ENCODE measurements at places on chromosomes 5 and 9.

DNA sequence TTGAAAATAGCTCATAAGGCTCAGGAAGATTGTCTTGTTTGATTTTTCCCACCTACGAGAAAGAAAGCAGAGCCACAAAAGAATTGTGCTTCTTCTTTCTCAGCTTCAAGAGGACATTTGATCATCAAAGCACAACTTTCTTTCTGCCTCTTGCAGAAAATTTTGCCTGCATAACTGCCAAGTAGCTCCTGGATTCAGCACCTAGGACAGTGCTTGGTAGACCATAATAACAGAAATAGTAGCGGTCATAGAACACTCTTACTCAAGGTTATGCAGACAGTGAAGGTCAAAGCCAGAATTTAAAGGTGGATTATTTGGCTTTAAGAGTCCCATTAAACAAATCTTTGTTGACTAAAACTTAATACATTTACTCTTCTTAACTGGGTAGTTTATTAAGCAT lies 594.7 kb upstream of the CCNG1 start:
- DNase-seq: no peak

- no peak for DNase-seq
Observed at GRCh38 chr9:111731928-111732327, 62.8 kb downstream of the SHOC1 start.

- DNase-seq: no peak
Observed at GRCh38 chr5:69136293-69136692, 30.7 kb upstream of the CCNB1 start.

DNA sequence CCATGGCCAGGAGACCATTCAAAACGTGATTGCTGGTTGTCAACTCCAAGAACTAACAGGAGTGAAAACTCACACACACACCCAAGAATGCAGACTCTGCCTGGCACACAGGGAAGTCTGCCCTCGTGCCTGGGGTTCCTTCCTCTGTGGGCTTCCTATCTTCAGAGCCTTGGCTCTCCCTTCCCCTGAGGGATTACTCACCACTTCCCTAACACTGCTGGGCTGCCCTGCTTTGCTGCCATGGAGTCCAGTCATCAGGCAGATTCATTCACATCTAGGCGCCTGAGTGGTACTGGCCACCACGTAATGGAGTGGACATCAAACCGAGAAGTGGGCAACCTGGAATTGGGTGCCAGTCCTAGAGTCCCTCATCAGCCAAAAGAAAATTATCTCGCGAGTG lies 76.4 kb upstream of the PRSS3 start:
- no peak for DNase-seq

GRCh38 chr9:135878528-135879236 lies 28.7 kb downstream of the CAMSAP1 start:
- no peak for DNase-seq

- DNase-seq: no peak
Observed at GRCh38 chr9:133716564-133717112, 21.5 kb downstream of the SARDH start.
